ENCODE measurements at places on chromosomes 12 and 14.

- DNase-seq = no peak
Observed at GRCh38 chr14:50657753-50658152, 10.4 kb downstream of the SAV1 start.

GRCh38 chr14:55581342-55581771 is 1.4 kb downstream of the KTN1 start:
- no peak for DNase-seq

GRCh38 chr12:82593901-82594396 is 92.8 kb upstream of the TMTC2 start:
- no peak for DNase-seq

DNA sequence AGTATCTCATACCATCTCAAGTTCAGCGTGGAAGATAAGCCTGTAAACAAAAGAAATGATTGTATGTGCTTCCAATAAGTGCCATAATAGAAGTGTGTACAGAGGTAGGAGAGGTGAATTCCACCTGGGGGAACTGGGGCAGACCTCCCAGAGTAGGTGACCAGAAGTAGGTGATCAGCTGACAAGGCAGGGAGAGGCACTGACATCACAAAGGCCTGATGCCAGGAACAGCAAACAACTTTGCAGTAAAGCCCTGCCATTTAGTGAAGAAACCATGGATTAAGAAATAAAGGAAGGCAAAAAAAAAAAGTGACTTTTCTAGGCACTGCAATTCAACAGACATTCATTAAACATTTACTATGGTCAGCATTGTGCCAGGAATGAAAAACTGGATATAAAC is 31.1 kb downstream of the NR1H4 start:
- no peak for DNase-seq

DNA sequence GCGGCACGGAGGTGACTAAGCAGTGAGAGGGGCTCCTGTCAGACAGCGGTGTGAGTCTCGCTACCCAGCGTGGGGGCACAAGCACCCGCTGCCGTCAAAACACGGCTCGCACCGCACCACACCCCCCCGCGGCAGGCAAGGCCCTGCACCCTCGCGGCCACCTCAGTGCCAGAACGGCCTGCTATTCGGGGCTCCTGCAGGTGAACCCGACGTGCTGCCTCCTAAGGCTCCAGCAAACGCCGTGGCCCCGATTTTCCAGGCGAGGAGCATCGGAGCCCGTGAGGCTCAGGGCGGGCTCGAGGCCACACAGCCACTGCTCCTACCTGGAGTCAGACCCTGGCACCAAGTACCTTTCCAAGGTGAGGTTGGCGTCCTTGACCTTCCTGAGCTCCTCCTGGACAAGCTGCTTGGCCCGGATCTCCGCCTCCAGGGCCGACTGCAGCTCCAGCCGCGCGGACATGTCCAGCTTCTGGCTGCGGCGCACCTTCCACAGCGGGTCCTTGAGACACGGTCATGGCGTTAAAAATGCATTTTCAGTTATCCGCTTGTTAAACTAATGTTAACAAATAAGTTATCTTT is 41.8 kb downstream of the AMN start:
- DNase-seq = no peak

DNA sequence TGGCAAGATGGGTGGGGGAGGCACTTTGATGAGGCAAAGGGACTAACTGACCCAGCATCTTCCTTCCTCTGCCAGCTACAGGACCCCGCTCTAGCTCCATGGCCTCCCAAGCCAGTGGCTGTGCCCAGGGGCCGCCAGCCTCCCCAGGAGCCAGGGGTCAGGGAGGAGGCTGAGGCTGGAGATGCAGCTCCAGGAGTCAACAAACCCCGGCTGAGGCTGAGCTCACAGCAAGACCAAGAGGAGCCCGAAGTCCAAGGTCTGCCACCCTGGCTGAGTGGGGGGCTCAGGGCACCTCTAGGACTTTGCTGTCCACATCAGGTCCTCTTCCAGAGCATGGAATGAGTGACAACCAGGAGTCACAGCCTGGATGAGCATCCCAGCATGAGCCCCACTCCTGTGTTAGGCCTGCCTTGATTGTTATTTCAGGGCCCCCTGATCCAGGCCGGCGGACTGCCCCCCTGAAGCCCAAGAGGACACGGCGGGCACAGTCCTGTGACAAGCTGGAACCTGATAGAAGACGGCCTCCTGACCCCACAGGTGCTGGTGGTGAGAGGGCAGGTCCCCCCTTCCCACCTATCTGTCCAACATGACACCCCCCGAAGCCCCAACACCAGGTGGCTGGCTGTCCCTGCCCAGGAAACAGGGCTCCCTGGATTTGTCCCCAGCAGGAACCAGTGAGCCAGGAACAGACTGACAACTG is 2.5 kb upstream of the CPNE6 start:
- DNase-seq = no peak

- DNase-seq = no peak
Observed at GRCh38 chr14:75214558-75214957, 38.1 kb upstream of the TMED10 start.

GRCh38 chr14:34875031-34875922 is at the start of gene BAZ1A:
TSS of gene BAZ1A (minus strand) at chr14:34875360. CDS start at chr14:34874604, 756 bp downstream.
- DNase-seq = peak; percentile 59

GRCh38 chr12:15541996-15542631 is 219.8 kb downstream of the PTPRO start:
- no peak for DNase-seq

- no peak for DNase-seq
Observed at GRCh38 chr14:91008759-91009409, 51.6 kb downstream of the RPS6KA5 start.

- DNase-seq = peak; percentile 88
Observed at GRCh38 chr14:52131640-52132320, 62.9 kb upstream of the NID2 start.

DNA sequence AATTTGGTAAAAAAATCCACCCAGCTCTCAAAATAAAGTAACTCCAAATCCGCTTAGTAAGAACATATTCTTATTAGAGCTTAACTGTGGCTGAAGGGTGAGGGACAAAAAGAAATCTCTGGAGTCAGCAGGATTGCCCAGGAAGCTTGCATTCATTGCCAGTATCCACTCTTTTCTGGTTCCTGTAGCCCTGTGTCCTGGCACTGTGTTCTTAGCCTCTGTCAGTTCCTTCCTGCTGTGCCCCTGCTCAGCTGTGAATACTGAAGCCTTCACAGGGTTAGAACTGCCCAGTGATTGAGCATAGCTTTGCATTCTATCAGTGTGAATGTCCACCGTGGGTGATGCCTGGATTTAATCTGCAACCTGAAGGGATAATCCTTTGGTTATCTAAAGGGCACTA is 266.9 kb upstream of the PELI2 start:
- peak; percentile 18 for DNase-seq

- DNase-seq = no peak
Observed at GRCh38 chr14:32818581-32818980, 120.1 kb upstream of the NPAS3 start.

- no peak for DNase-seq
Observed at GRCh38 chr14:67268426-67269150, 27.4 kb downstream of the PALS1 start.

DNA sequence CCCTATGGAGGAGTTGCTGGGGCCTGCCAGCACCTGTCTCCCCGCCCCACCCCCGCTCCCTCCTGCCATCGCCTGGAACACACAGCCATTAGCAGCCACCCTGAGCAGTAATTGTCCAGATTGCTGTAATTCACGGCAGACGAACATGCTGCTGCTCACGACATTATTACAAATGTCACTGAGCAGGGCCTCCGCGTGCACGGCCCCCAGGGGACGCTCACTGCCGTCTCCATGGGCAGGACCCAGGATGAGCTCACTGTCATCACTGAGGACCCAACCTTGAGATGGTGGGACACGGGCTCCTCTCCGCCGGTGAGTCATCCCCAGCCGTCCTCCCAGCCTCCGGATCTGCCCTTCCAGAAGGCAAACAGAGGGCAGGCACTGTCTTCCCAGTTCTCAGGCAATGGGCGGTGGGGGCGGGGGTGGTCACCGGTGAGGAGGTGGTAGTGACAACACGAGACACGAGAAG is 100.4 kb downstream of the RFLNA start:
- DNase-seq = no peak

DNA sequence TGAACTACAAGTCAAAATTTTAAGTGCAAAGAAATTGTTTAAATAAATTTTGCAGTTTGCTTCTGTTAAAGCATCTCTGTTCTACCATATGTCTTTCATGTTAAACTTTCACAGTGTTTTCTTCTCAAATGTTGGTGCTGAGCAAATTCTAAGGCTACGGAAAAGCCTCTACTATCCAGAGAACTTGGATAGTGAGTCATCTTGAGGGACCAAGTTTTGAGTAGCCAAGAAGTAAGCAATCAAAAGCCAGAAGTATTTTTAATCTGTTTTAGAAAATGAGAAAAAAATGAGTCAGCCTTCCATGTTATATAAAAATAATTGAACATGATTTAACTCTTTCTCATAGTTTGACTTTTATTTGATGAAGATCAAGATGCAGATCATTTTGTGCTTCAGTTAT is 3.3 kb downstream of the BRMS1L start:
- DNase-seq = no peak

DNA sequence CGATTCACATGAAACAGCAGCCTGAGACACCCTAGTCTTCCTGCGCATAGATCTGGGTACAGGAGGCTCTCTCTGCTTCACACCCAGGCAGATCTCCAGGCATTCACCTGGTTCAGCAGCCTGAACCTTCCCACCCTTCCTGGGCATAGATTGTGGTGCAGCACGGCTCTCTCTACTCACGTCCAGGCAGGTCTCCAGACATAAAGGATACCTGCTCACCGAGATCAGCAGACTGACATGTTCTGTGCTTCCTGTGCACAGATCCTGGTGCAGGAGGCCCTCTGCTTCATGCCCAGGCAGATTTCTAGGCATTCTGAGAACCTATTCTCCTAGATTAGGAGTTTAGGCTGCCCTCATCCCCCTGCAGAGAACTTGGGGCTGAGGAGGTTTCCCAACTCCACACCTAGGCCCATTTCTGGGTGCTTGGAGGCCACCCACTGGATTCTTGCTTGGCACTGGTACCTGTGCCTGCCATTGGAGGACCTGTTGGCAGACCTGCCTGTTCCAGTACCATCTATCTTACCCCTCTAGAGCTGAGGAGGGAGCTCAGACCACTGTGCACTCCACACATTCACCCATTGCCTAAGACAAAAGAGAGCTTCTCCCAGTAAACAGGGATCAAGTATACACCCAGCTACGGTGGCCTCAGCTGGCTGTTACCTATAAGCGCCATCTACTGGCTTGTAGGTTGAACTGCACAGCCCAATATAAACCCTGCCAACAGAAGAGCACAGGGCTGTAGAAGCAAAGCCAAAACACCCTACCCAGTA is 28.0 kb upstream of the GARIN6 start:
- peak; percentile 9 for DNase-seq

GRCh38 chr14:64580467-64580866 is 30.7 kb downstream of the PPP1R36 start:
- DNase-seq = no peak

- no peak for DNase-seq
Observed at GRCh38 chr12:89082370-89082753, 269.9 kb downstream of the DUSP6 start.

- DNase-seq = no peak
Observed at GRCh38 chr14:59245809-59246295, 57.4 kb downstream of the DAAM1 start.

GRCh38 chr12:79217306-79217705 is 352.7 kb downstream of the SYT1 start:
- no peak for DNase-seq

GRCh38 chr14:69093631-69094421 is 59.1 kb downstream of the DCAF5 start:
- peak; percentile 93 for DNase-seq

GRCh38 chr12:77488041-77488620 is 342.6 kb upstream of the NAV3 start:
- no peak for DNase-seq

DNA sequence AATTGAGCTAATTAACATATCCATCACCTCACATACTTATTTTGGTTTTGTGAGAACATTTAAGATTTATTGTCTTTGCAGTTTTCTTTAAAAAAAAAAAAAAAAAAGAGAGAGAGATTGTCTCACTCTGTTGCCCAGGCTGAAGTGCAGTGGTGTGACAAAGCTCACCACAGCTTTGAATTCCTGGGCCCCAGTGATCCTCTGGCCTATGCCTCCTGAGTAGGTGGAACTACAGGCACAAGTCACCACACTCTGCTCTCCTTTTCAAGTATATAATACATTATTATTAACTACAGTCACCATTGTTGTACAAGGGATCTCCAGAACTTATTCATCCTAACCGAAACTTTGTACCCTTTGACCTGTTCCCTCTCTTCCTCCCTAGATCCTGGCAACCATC is 64.0 kb downstream of the NUMB start:
- DNase-seq = no peak

DNA sequence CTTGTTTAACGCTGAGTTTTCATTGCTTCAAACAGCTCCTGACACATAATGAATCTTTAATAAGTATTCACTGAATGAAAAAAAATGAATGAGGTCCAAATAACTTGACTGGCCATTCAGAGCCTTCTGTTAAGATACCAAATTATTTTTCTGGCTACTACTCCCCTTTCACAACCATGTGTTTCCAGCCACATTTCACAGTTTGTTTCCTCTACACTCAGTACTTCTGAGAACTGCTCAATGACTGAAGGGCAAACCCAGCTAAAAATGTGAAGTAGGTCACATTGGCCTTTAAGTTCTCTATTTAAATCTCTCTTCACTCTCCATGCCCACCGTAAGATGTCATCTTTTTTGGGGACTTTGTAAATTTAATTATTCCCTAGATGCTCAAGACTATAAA is 78.4 kb upstream of the KRR1 start:
- no peak for DNase-seq

DNA sequence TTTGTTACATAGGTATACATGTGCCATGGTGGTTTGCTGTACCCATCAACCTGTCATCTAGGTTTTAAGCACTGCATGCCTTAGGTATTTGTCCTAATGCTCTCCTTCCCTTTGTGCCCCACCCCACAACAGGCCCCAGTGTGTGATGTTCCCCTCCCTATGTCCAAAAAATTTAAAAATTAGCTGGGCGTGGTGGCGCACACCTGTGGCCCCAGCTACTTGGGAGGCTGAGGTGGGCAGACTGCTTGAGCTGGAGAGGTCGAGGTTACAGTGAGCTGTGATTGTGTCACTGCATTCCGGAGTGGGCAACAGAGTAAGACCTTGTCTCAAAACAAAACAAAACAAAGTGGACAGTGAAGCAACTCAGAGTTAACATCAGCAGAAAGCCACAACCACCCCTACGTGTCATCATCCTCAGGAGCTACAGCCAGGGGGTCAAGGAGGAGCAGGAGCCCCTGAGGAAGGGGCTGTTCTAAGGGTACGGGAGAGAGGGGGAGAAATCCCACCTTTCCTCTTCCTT is 36.8 kb upstream of the SGPP1 start:
- no peak for DNase-seq

DNA sequence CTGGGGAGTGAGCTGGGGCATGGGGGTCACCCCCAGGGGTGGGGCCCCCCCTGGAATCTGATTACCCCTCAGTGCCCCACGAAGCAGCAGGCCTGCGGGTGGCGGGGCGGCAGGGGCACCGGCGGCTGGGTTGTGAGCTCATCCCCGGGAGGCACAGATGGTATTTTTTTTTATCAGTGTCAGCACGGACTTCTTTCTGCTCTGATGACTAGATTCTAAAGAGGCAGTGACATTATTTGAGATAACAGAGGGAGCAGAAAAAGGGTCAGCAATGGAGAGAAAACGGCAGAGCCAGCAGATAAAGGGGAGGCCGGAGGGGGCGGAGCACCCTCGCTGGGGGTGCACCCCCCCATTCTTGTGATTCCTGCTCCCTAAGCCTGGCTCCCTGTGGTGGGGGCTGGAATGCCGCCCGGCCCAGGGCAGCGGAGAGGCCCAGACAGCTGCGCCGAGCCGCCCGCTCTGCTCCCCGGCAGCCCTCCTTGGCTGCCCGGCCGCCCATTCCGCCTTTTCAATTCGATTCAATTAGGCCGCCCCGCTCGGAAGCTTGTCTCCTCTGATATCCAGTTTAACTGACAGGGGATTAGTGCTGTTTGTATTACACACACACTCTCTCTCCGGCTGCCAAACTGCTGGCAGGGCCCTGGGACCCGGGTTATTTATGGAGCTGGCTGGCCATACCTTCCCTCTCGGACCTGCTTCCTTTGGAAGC is 32.9 kb downstream of the MVK start:
- DNase-seq = peak; percentile 88
